NCI-H1105 treated with DMSO at 0.1 percent for 48 hours (cell line): ENCODE measurements at places on chromosomes 5 and 9.

DNA sequence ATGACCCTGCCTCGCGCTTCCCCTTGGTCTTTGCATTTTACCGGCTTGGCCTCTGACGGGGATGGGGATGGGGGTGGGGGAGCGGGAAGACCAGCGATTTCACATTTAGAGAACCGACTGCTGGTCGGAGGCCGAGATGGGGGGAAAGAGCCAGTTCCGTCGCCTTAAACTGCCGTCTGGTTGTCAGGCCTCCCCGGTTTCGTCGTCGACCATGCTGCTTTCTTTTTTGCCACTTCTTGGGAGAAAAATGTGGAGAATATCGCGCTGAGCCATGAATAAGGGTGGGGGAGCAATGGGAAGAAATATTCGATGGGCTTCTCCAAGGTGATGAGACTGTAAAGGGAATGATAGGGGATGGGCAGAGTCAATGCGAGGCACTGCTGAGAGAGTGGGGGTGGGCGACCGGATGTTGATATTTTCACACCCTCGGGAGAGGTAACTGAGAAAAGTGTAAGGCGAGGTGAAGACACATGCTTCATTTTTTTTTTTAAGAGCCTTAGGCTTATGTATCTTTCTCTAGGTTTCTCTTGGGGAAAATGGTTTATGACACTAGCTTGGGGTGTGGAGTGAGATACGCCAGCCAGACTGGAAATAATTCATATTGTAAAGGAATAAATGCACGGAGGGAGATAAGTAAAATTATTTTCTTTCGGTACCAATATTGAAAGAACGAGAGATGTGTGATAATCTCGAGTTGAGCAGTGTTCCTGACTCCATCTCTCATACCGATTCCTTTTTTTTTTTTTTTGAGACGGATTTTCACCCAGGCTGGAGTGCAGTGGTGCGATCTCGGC is 1.1 kb downstream of the KIF2A start:
- no peak for DNase-seq

DNA sequence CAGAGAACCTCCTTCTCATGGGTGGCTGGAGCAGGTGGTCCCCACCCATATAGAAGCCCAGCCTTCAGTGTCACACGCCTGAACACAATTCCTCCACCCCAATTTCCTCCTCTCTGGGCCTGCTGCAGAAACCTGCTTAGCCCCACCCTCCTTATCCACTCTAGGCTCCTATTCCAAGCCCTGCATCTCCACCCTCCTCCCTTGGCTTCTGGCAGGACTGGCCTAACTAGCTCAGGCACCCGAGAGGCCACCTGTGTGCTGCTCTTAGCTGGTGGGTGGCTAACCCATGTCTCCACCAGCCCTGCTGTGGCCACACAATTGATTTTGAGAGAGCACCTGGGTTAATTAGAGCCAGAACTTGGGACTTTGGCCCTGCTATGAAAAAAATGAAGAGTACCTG is 77.3 kb upstream of the ATP10B start:
- DNase-seq: no peak

DNA sequence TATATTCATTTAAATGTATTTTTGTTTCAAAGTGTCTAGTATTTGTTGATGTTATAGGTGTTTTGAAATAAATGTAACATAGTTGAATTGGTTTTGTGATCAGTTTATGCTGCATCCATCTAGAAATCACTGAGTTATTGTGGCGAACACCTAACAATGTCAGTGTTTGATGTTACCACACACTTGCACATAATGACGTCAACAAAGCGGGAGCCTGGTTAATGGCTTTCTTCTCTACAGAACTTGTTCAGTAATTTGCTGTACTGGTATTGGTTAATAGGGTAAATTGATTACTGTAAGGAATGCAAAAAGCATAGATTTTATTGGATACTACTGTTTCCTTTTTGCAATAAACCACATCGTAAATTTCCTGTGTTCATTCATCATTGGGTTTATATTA is 133.0 kb downstream of the ATG10 start:
- DNase-seq: no peak

DNA sequence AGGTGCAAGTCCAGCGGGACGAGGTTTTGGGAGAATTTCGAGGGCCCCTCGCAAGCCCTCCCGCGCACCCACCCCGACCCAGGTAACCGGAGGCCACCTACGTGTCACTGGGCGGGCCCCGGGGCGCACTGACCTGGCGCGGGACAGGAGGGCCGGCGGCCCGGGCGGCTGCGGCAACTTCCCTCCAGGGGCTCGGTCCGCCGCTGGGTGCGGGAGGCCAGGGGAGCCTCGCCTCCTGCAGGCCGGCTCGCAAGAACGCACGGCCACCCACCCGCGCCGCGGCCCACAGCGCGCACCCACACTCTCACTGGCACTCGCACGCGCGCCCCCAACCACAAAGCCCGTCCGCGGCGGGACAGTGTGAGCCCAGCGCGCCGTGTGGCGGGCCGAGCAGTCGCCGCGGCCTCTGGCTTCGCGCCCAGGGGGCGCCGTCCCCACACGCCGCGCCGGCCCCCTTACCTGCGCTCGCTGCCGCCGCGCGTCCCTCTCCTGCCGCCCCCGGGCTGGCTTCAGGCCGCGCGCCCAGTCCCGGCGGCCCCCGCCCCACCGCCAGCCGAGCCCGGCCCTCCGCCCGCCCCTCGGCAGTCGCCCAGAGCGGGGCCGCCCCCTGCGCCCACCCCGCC is 451 bp downstream of the LPAR1 start:
- no peak for DNase-seq

DNA sequence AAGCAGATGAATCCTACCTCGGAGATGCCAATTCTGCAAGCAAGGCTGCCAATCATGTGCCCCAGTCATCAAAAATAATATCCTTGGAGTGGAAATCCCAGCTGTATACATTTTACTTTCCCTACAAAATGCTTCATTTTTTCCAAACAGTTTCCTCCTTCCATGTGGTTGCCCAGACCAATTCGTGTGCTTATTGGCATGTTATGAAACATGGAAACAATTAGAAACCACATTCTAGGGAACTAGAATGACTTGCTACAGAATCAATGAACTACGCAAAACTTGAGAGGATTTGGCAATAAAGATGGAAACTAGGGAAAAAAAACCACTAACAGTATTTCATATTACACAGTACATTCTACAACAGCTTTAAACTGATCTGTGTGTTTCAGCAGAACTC is 584.5 kb upstream of the DMAC1 start:
- no peak for DNase-seq

GRCh38 chr5:141814064-141814964 is 63.9 kb downstream of the PCDH1 start:
- no peak for DNase-seq

GRCh38 chr9:138080979-138081378 is 203.4 kb downstream of the CACNA1B start:
- DNase-seq: no peak

GRCh38 chr5:113371721-113372196 is 63.0 kb downstream of the TSSK1B start:
- no peak for DNase-seq

- no peak for DNase-seq
Observed at GRCh38 chr5:138696501-138696900, 56.7 kb upstream of the CTNNA1 start.

- DNase-seq: no peak
Observed at GRCh38 chr9:31590091-31590490, 794.4 kb upstream of the ACO1 start.

DNA sequence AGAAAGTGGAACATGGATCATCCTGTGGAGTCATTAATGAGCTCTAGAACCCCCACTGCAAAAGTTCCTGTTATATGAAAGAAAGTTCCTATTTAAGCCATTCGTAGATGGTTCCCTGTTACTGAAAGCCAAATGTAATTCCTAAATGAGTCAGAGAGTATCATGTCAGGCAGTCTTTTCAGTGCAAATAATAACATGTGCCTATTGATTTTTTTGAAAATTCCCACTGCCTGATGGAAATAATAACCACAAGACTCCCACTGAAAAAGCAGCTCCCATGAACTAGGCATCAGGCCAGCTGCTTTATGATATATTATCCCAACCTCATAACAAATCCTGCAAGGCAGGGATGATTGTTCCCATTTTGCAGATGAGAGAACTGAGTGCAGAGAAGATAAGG is 217.2 kb downstream of the DAB2IP start:
- DNase-seq: no peak

DNA sequence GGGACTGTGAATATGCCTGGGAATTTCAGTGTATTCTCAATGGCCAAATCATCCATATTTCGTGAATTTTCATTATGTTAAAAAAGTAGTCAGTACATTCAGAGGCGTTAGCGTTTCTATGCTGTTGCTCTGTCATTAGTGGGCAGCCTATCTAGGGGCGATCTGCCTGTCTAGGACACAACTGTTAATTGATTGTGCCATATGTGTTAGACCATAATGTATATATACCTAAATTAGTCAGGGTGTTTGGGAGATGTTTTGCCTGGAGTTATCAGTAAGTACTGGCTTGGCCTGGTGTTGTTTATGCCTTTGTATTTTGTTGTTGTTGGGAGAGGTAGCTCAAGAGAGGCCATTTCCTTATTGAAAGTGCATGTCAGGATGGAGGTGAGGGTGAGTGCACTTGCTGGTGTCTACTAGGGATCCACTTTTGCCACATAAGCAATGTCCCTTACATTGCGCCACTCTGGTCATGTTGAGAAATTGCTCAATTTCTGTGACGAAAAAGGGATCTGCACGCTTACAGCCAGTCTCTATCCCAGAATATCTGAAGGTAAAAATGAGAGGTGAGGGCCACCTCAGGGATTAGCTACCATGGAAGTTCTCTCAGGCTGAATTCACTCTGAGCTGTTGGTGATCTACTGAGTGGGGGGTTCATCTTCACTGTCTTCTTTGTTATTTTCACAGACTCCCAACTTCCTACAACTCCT is 123.3 kb downstream of the ST8SIA4 start:
- no peak for DNase-seq

GRCh38 chr5:79535477-79536192 is 21.7 kb upstream of the HOMER1 start:
- DNase-seq: no peak

DNA sequence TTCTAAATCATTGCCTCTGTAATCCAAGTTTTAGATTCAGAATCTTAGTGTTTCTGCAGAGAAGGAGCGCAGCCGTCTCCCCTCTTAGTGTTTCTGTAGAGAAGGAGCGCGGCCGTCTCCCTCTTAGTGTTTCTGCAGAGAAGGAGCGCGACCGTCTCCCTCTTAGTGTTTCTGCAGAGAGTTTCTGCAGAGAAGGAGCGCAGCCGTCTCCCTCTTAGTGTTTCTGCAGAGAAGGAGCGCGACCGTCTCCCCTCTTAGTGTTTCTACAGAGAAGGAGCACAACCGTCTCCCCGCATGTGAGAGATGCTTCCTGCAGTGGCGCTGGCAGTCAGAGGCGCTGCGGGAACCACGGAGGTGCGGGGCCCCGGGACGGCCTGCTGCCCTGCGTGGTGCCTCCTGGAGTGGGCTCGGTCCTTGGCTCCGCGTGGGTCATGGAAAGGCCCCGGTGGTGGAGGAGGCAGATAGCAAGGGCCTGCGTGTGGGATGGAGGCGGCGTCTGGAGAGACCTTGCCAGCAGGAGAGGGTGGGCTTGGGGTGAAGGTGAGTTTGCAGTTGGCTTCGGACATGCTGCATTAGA is 10.9 kb downstream of the CEP72 start:
- DNase-seq: no peak

DNA sequence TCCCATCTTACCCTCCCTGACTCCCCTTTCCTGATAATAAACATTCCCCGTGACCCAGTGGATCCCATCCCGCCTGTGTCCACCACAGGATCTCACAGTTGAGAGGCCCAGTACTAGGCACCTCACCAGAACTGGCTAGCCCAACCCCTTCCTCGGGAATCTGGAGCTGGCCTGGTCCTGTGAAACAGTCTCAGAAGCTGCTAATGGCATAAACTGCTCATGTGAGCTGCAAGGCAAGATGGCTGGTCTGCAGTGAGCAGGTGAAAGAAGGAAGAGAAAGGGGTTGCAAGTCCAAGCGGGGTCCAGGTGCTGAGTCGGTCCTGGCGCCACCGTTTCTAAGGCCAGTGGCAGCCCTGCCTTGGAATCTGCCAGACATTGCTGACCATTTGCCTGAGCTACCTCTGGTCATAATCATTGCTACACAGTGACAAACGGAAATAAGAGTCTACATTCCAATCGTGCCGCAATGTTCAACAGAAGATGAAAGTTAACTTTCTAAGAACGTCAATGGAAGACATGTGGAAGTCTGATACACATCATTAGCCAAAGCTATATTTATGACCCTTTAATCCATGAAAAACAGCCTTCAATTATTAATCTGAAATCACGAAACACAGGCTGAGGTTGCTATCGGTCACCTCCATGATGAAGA is 33.7 kb downstream of the DNAH5 start:
- DNase-seq: no peak

GRCh38 chr5:53481159-53481886 is 894 bp downstream of the FST start:
- peak; percentile 15 for DNase-seq

DNA sequence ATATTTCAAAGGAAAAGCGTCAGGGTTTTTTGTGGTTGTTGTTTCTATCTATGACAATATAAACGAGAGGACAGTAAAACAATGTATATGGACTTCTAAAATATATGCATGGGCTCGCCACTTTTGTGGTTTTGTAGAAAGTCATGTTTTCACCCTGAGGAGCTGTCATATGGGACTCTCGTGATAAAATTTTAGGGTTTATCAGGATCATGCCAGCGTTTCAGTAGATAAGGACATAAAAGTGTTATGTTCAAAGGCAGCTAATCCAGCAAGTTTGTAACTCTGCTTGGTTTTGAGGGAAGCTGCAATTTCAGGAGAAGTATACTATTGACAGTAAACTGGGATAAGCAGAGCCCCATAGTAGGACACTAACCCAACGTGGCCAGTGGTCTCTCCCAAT is 120.3 kb downstream of the CDC42SE2 start:
- no peak for DNase-seq

- no peak for DNase-seq
Observed at GRCh38 chr9:136045595-136046553, 49.2 kb downstream of the NACC2 start.

DNA sequence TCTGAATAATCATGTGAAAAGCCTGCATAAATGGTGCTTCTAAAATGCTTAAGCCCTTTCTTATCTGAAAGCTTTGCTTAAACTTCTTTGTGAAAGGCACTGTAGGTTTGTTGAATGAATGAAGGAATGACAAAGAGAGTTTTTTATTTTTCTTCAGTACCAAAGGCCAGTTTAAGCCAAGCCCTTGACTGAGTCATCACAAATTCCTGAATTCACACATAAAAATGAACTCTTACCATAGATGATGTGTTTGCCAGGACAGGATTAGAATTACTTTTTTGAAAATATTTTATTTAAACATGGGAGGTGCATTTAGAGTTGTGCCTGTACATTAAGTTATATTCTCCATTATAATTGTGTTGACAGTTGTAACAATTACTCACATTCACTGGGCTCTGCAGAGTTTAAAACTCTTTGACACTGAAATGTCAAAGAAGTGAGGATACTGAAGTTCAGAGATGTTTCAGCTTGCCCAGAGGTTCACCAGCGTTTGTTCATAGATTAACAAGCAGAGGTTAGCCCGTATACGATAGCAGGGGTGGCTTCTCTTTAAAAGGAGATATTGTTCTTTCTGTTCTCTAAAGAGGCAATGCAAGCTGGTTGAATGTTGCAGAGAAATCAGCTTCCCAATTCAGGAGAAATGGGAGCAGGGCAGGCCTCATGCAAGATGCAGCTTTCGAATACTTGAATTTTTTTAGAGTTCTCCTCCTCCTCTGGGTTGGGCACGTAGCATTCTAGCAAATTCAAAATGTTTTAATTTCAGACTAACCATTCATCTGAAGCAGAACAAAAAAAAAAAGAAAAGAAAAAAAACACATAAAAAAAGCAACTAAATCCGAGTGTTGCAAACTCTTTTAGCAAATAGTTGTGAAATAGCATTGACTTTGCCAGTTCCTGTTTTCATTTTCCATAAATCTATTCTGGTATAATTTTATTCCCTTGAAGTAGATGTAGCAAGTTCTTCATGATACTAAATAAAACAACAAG is 358.7 kb upstream of the KLF4 start:
- DNase-seq: no peak
